K562 (cell line): ENCODE measurements at places on chromosomes 11 and 22. TPM values are rescaled to one million over a fixed set of nuclear protein-coding genes. Genes with fewer than 3 reads are reported as not detected.
A peak's percentile ranks its signal among the peaks of the same experiment; 100 is the strongest.

The MPEG1 gene
- 0.07 TPM in 2 replicates for total RNA-seq

The CDC42EP2 gene
- 2.1 and 3.5 TPM in 2 replicates for total RNA-seq

The POU2AF2 gene
- not detected in 2 replicates for total RNA-seq

- DNase-seq: peak; percentile 57
Measured at GRCh38 chr22:36369922-36370791, 17.6 kb downstream of the MYH9 start.

- no peak for DNase-seq
Measured at GRCh38 chr11:61699737-61700160, 19.6 kb downstream of the DAGLA start.

DNA sequence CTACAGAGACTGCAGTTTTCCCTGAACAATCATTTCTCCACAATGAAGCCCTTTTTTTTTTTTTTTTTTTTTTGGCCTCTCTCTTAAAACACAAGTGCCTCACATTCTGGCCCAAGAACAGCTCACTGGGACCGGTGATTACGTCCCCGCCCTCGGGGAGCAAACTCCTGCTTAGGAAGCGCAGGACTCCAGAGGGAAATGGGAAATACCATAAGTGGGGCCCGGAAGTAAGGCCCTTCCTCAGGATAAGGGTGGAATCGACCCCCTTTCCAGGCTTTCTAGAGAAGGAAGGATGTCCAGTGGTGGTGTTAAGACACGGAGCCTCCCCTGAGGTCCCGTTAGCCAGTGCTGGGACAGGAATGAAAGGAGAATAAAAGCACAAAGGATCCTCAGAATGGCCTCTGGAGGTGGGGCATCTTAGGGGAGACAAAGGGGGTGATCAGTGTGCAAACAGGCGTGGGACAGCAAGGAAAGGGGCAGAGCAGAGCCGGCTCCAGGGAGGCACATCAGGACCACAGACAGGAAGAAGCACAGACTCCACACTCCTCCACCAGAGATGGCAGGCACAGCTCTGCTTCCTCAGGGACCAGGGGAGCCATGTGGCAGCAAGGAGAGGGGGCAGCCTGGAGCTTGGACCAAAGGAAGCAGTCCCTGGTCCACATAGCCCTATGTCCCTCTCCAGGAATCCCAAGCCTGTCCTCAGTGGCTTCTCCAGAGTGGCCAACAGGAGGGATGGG lies 61.3 kb downstream of the CHST1 start:
- no peak for DNase-seq

GRCh38 chr11:79942646-79943045 lies 501.8 kb upstream of the TENM4 start:
- no peak for DNase-seq

DNA sequence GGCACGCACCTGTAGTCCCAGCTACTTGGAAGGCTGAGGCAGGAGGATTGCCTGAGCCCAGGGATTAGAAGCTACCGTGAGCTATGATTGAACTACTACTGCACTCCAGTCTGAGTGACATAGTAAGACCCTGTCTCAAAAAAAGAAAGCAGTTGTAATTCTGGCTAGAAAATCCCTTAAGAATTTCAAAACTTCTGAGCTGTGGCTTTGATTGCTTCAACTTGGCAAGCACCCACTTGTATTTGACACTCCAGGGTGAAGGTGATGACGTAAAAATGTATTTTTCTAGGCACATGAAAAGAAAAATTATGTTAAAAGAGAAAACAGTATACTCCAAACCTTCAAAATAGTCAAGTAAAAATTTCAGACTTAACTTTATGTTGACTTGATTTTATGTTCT lies 23.6 kb upstream of the ALKBH3 start:
- no peak for DNase-seq

DNA sequence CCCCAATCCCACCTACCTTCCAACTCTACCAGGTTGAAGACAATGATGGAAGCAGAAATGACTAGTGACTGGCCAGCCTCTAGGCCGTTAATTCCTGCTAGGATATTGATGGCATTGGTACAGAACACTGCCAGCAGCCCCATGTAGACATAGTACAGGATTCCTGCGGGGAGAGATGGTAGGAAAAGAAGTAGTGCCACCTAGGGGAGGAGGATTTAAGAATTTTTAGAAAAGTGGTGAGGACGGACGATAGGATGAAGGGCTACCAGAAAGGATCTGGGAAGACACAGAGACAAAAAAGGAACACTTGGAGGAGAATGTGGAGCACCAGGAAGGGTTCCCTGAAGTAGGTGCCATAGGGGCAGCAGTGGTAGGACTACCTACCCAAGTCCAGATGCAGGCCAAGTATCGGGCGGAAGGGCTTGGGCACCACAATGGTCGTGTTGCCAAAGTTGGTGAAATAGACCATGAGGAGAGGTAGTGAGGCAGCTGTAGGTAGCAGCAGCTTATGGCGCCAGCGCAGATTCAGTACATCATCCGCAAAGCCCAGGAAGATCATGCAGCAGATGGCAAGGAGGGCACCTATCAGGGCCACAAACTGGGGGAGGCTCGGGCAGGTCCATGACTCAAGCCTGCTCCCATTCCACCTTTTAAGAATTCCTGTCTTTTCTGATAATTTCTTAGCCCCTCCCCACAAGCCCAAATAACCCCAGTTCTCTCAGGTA lies 1.2 kb downstream of the DPAGT1 start:
- DNase-seq: peak; percentile 64

- DNase-seq: no peak
Measured at GRCh38 chr11:106400949-106401570, 323.6 kb downstream of the AASDHPPT start.

DNA sequence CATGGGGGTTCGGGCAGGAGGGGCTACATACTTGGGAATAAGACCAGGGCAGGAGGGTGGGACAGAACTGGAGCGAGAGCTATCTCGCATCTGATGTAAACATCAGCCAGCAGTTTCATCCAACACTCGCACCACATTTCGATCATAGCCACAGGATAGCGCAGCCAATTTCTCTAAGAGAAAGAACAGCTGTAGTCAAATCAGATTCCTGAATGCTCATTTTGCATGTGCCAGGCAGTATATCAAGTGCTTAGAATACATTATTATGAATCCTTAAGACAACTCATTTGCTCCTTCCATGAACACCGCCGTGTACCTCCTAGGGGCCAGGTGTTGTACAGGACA lies 14.5 kb downstream of the DGCR2 start:
- no peak for DNase-seq

DNA sequence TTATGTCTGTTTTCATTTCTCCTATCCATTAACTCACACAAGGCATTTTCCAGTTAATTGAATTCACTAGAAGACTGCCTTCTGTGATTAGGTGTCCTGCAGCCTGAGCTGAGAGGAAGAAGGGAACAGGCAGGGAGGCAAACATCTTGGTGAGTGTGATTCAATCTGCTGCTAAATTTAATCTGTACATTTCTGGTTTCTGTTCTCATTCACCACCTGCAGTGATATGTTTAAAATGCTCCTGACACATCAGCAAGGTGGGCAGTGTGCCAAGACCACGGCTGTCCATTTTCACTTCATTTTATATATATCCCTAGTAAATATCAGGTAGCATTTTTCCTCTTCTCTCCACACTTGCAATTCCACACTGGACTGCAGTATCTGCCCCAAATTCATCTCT lies 416.5 kb downstream of the TMEM135 start:
- no peak for DNase-seq

DNA sequence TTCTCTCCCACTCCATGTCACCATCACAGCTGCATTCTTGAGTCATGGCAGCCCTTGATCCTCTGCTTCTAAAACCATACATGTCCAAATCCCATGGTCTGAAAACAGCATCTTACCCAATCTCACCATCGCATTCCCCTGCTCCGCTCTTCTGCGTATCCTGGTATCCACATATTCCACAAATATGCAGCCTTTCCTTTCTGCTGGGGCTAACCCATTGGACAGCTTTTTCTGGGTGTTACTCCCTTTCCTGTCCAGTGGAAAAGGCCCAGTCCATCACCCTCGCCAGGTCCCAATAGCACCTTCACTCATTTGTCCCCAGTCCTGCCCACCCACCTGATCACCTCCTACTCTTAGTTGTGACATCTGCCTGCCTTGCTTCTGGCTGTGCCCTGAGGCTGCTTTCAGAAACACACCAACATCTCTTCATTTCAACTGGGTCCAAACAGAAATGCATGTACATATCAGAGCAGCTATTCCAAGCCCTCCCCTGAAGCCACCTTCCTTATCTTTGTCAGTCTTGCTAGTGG lies 237.6 kb upstream of the TBCEL start:
- no peak for DNase-seq

GRCh38 chr22:27510024-27510423 lies 291.5 kb downstream of the MN1 start:
- DNase-seq: no peak

DNA sequence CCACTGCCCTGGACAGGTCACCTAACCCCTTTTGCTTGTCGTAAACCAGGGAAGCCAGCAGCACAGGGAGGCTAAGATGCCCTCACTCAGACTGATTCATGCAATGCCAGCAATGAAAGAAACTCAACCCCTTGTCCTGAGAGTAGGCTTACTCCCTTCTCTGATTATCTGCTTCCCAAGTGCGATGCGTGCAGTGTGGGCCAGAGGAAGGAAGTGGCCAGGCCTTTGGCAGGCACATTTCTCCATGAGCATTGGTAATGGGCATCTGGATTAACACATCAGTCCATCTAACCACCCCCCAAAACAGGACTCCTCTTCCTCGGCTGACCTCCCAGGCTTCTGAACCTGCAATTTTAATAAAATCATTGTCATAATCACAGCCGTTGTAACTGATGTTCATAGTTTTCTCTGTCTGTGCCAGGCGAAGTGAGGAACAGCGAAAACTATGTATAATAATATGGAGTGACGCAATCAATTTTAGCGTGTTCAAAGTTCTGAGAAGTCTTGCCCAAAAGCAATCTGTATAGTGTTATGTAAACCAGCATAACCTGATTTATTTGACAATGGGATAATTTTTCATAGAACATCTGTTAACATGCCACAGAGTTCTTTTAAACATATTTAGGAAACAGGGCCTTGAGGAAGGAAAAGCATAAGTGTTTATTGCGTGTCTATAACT lies 33.9 kb downstream of the TST start:
- DNase-seq: no peak

- DNase-seq: no peak
Measured at GRCh38 chr11:130101661-130102060, 32.0 kb downstream of the APLP2 start.

DNA sequence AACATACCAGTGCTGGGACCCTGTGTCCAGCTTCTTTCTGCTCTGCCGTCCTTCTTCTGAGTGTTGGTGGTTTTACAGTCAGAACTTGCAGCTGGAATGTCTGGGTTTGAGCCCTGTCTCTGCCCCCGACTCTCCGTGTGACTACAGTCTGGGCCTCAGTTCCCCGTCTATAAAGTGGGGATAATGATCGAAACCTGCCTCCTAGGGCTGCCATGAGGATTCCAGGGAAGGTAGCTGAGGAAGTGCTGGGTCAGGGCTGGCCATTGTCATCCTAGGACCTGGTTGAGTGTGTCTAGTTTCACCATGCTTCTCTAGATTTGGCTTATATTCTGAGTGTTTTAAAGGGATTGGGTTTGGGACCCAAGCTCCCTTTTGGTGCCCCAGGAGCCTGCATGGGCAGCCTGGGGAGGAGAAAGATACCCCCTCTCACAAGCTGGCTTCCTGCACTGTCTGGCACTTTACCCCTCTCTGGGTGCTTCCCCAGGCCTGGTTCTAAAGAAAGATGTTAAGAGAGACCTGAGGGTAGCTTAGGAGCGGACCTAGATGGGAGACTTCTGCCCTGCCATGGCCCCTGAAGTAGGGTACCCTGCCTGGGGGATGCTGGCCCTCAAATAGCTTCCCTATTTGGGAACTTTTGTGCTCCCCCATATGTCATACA lies 49.9 kb downstream of the TSPAN18 start:
- no peak for DNase-seq

DNA sequence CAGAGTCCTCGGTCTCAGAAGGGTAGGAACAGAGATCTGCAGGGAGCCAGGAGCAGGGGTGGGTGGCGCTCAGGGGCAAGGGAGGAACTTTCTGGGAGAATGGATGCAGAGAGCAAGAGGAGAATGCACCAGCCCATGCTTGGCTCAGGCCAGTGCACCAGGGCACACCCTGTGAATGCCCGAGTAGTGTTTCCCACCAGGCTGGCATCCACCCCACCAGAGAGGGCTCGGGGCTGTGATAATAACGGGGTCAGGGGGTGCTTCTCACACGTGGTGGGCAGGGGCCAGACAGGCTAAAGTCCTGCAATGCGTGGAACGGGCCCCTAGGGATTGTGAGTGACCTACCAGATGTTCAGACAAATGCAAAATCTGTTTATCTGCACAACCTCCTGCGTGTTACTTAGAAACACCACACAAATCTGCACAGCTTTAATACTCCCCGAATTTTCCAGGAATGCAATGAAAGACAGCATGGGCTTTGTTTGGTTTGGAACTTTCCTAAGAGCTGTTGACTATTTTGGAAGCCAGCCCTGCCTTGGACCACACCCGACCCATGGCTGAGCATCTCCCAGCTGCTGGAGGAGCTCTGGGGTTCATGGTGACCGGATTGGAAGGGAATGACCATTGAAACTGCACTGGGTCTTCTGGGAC lies 368.3 kb downstream of the SHANK2 start:
- no peak for DNase-seq

DNA sequence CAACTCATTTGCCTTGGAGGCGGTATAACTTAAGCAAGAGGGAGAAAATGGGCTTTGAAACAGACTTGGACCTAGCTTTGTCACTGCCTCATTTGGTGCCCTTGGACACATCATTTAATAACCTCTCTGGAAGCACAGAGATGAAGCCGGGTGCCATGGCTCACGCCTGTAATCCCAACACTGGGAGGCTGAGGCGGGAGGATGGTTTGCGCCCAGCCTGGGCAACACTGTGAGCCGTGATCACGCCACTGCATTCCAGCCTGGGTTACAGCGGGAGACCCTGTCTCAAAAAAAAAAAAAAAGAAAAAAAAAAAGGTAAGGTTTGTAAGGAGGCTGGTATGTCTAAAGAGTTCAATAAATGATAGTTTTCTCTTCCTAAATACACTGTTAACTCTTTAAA lies 806 bp downstream of the COA4 start:
- DNase-seq: peak; percentile 24

DNA sequence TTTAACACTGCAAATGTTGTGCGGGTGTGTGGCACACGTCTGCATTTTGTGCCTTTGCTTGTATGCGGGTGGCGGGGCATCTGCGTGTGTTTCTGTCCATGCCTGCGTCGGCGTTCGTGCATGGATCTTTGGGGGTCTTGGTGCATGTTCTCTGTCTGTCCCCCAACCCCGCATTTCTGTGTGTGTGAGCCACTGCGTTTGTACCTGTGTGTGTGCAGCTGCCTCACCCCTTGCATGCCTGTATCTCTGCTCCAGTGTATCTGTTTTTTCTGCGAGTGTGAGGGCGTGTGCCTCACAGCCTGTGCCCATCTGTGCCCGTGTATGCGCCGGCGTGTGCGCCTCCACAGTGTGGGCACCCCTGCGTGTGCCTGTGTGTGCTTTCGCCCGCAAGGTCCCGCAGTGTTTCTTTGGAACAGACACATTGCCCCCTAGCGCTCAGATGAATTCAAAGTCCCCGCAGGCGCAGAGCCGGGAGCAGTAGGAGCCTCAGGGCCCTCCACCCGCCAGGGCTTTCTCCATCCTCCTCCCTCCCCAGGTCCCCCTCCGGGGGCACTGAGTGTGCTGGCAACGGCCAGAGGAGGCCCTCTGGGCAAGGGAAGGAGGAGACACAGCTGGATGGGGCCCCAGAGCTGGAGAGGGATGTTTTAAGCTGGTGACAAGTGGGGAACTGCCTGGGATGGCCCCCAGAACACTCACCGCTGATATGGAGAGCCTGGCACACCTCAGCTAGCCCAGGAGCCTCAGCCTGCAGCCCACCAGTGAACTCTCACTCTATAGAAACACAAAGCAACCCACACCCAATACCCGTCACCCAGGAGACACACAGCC lies 3.1 kb upstream of the MN1 start:
- peak; percentile 47 for DNase-seq
